ENCODE measurements at places on chromosomes 7 and 10.

GRCh38 chr10:21976280-21976679, 27.2 kb downstream of the DNAJC1 start:
- no peak for DNase-seq

DNA sequence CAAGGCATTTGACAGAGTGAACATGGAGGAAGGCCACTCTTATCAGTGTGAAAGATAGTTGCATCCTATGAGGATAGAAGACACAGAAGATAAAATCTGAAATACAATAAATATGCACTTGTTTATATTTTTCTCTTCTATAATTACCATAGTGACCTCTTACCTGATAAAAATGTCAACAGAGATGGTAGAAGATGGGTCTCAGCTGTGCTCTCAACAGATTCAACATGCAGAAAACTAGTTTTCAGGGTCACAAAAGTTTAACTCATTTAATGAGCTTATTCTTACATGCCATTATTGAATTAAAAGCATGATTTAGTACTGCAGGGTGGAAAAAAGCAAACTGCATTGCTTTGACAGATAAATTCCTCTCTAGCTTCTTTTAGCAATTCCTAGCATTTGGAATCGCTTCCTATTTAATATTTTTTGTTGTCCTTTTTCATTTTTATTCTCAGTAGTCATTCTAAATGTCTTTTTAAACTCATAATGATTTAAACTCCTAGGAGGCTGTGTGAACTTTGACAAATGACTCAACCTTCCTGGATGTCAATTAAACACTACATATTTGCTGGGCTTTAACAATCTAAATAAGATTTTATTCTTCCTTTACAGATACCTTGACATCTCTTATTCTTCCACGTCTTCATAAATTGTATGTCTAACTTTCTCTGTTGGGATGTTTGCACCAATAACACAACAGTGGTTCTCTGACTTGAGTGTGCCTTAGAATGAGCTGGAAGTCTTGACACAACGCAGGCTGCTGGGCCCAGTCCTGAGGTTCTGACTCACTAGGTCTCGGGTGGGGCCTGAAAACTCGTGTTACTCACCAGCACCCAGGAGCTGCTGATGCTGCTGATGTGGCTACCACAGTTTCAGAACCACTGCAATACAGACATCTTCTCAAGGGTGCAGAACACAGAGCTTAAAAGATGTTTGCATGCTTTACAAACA, 565.5 kb upstream of the IGFBP3 start:
- no peak for DNase-seq

DNA sequence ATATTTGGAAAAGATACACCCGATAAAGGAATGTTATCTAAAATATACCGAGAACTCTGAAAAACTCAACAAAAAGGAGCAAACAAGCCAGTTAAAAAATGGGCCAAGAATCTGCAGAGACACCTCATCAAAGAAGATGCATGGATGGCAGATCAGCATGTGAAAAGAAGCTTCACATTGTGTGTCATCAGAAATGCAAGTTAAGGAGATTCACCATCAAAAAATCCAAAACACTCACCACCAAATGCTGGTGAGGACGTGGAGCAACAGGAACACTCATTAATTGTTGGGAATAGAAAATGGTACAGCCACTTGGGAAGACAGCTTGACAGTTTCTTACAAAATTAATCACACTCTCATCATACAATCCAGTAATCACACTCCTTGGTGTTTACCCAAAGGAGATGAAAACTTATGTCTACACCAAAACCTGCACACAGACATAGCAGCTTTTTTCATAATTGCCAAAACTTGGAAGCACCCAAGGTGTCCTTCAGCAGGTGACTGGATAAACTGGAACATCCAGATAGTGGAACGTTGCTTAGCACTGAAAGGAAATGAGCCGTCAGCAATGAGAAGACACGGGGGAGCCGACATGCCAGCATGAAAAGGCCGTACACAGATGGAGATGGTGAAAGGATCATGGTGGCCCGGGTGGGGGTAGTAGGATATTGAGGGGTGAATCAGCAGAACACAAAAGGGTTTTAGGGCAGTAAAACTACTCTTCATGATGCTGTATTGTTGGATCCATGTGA, 27.9 kb upstream of the PWWP2B start:
- DNase-seq = no peak

DNA sequence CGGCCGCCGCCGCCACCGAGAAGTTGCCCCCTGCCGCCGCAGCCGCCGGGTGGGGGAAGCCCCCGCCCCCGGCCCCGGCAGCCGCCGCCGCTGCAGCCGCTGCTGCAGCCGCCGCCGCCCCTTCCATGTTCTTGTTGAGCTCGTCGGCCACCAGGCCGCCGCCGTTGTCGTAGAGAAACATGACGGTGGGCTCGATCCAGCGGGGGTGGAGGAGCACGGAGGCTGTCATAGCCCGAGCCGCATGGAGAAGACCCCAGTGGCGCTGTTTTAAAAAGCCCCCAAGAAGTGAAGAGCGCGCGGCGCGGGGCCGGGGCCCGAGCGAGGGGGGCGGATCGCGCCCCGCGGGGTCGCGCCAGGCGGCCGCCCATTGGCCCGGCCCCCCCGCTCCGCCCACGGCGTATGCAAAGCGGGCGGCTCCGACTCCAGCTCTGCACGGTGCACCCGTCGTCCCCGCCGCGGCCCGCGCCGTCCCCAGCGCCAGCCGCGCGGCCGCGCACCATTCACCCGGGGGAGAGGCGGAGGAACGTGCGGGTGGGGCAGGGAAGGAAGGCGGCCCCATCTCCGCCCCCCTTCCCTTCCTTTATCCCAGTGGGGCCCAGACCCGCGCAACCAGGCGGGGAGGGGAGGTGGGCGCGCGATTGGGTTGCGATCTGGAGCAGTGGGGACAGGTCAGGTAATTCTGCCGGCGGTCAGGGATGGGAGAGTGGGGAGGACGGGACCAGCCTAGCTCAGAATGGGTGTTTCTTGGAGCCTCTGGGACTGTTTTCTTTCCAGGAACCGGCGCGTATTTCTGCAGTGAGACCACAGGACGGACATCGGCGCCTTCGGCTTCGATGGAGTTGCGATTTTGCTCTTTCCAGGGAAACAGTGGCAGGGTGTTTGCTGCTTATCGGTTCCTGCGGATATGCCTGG, at the start of gene HOXA13:
Gene HOXA13, minus strand, starts transcription at position 243 of the 912 bp plus-strand sequence. Its CDS starts 14 bp downstream, at position 229.
- DNase-seq = no peak

- no peak for DNase-seq
Observed at GRCh38 chr10:98257198-98257597, 10.8 kb downstream of the LOXL4 start.

DNA sequence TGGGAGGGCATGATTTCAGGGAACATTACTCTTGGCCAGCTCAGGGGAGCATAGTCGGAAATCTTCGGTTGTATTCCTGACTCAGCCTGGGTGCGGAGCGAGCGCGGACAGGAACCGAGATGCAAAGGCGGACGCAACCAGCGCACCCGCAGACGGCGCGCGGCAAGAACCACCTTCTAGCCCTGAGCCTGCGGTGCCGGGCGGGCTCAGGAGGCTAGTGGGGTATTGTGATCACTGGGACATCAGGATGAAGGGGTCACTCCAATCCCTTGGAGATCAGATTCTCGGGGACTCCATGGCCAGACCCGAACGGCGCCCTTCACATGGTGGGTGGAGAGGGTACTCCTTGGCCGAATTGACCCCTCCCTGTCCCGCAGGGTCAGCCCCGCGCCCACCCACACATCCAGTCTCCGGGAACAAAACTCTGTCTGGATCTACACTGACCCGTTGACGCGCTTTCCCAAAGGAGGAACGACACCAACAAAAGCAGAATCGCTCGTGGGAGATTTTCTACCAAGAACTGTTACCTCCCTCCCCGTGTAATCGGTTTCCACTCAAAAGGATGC, 730.5 kb downstream of the ZWINT start:
- no peak for DNase-seq
